ENCODE measurements at places on chromosomes 6 and 20.

DNA sequence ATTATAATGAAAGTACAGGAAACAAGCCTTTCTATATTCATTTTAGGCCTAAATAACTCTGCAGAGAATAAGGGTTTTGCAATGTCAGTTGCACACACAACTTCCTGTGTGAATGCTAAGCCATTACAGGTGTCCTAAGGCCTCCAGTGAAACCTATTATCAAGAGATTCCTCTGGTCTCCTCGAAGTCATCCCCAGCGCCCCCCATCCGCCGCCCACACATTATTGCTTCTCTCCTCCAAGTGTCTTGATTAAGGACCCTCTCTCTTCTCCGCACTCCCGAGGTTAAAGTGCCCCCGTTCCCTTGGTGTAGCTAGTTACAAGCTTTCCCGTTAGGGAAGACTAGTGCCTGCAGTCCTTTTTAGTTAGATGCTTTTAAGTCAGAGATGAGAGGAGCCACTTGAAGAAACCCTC, 1.3 kb downstream of the HIVEP2 start:
- no peak for DNase-seq

GRCh38 chr6:30204116-30204515, 9.1 kb downstream of the TRIM26 start:
- no peak for DNase-seq

DNA sequence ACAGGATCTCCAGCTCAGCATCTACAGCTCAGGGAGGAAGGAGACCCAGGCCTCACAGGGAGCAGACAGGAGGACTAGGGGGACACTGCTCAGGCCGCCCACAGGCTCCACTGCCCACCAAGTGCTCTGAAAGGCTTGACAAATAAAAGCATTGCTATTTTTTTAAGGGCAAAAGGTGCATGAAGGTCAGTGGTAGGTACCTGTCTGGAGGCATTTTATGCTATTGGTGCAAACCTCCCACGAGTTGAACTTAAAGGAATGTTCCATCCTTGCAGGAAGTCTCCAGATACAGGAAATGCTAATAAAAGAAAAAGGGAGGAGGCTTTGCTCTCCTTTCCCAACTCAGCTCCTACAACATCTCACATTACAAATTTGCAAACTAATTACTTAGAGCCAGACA, 228.1 kb downstream of the FOXC1 start:
- DNase-seq, result no peak

DNA sequence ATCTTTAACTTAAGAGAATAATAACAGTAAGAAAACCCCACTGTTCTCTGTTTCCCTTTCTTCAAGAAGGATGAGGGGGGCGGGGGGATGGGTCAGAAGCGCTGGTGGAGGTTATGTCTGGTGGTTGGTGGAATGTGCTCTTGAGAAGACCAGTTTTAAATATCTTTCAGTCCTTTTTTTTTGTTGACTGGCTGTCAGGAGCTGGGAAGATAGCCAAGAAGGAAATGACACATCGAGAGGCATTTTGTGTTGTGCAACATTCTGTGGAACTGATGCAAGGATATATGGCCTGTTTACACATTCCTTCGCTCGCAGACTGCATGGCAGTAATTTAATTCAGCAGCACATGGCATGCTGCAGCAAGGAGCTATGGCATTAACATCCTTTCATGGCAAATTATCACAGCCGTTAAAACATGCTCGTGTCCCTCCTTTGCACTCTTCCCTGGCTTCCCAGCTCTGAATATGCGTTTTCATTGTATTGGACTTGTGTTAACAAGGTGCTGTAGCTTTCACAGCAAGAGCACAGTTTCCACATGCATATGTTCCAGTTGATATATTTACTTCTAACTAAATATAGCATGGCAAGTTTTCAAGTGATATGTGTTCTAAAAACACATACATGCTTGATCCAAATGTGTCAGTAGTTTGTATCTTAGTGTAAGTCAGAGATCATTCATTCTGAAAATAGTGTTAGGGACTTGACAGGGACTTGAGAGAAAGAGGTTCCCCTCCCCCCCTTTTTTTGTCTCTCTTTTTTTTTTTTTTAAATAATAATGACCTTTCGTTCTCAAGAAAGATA, 68.2 kb upstream of the SUPT3H start:
- DNase-seq, result no peak

DNA sequence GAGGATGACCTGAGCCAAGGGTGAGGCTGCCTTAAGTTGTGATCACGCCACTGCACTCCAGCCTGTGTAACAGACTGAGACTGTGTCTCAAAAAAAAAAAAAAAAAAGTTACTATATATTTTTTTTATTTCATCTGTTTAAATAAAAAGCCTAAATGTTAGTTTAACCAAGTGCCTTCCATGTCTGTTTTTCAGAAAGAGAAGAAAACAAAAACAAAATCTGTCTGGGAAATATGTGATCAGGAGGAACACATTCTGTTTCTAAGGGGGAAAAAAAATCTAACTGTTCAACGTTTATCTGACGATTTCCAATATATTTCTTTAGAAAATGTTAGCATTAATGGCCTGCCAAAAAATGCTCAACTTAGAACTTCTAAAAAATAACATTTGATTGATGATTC, 147.0 kb downstream of the IPCEF1 start:
- no peak for DNase-seq

DNA sequence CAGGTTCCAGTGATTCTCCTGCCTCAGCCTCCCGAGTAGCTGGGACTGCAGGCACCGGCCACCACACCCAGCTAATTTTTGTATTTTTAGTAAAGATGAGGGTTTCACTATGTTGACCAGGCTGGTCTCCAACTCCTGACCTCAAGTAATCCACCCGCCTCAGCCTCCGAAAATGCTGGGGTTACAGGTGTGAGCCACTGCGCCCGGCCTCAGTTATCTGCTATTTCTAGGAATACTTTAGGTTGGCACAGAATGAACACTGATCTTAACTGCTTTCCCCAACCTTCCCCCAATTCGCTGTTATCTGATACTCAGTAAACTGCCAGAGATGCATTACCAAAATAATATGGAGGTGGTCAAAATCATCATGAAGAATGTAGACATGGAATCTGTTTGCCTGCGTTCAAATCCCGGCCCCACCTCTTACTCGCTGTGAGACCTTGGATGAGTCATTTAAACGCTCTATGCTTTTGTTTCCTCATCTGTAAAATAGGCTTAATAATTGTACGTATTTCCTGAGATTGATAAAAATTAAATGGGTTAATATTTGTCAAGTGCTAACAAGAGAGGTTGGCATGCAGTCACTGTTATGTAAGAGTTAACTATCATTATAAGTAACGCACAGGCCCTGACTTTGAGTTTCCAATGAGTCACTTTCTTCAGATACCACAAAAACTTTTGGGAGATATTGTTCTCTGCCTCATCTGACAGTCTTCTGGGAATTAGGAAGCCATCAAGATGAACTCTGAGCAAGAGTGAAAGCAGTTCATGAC, 44.5 kb upstream of the NCOA3 start:
- no peak for DNase-seq

GRCh38 chr20:40542065-40542464, 147.0 kb downstream of the MAFB start:
- DNase-seq, result no peak

- no peak for DNase-seq
Measured at GRCh38 chr6:85416049-85416448, 33.8 kb upstream of the NT5E start.

GRCh38 chr6:131381052-131381708, 191.8 kb upstream of the ARG1 start:
- no peak for DNase-seq

DNA sequence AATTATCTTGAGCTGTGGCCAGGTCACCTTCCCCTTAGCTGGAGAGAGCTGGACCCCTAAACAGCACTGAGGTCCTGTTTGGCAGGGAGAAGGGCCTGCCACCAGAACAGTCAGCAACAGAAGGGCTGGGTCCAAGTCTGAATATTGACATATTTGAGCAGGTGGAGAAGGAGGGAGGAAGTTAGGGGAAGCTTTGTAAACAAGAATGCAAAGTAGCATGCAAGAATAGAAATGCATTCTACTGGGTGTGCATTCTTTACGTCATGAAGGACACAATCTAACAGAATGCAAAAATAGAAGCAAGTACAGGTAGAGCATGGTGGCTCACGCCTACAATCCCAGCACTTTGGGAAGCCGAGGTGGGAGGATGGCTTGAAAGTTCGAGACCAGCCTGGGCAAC, 100.5 kb downstream of the QRSL1 start:
- DNase-seq, result no peak

DNA sequence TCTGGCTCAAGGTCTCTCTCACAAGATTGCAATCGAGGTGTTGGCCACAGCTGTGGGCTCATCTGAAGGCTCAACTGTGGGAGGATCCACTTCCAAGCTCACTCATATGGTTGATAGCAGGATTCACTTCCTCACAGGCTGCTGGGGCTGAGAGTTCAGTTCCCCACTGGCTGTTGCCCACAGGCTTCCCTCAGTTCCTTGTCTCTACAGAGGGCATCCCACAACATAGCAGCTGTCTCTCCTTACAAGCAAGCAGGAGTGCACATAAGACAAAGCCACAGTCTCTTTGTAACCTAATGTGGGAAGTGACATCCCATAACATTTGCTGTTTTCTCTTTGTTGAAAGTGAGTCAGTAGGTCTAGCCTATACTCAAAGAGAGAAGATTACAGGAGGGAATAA, 14.0 kb downstream of the SPATS1 start:
- DNase-seq, result no peak

DNA sequence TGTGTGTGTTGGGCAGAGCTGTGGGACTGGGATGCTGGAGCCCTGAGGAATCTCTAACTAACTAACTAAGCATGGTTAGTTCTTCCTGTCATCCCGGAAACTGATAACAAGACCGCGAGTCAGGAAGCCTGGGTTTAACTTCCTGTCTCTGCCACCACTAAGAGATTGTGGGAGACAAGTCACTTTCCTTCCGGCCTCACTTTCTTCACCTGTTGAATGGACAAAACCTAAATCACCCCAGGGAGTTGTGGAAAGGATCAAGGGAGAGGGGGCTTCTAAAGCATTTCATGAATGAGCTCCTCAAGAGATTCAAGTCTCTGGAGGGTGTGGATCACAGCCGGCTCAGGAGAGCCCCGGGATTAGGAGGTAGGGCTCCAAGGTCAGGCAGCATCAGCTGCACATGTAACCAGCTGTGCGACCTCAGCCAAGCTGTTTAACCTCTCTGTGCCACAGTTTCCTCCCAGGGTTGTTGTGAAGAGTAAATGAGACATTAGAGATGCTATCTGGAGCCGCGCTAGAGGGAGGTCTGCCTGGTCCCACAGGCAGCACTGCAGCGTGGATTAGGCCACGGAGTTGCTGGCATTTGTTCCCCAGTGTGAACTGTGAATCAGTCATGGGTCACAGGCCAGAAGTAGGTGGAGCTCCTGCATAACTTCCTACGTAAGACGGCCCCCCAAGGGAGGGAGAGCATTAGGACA, 105.1 kb downstream of the TOX2 start:
- DNase-seq, result no peak

GRCh38 chr6:88626460-88626859, 337.0 kb downstream of the RNGTT start:
- peak; percentile 42 for DNase-seq

DNA sequence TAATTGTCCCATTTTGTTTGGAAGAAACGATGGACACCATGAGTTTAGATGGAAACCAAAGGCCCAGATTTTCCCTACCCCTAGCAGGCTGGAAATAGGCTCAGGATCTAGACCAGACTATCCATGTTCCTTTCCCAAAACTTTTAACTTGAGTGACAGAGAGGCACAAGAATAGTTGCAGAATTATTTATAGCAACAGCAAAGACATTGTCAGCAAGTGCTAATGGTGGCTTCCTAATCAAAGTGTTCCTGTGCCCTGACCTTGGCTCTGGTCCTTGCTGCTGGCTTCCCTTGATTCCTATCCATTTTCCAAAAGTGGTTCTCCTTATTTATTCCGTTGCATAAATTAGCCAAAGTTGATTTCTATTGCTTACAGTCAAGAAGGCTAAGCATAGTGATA, 103.1 kb downstream of the RNGTT start:
- no peak for DNase-seq
